ENCODE measurements at places on chromosomes 5 and 9. TPM values are rescaled to one million over a fixed set of nuclear protein-coding genes. Genes with fewer than 3 reads are reported as not detected.

DNA sequence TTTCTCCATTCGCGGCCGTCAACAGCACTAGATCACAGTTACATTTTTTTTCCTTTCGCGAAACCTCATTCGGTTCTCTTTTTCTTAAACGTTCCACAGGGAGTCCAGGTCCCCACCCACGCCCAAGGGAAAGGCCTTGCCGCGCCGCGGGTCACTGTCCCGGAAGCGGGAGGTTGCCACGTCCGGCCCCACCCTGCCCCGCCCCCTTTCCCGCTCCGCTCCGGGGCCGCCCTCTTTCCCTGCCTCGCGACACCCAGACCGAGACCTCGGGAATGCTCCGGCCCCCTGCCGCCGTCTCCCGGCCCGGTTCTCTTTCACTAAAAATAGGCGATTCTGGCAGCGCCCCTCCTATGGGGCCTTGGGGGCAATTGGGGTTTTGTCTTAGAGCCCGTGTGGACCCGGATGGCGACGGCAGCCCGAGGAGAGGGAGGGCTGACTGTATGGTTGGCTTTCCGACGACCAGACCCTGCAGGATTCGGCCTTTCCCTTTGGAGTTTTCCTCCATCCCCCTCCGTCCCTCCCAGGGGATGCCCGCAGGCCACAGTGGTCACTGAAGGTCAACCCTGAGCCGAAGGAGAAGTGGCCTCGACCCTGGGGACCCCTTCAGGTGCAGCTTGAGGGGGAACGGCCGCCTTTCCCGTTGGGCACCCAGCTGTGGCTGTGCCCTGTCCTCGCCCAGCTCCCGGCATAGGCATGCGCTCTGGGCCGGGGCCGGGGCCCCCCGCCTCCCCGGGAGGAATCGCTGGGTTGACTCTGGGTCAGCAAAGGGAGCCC lies 2.8 kb upstream of the RACK1 start:
- DNase-seq: peak; percentile 93
- peak overlapping the region; percentile 56 for H3K4me3 ChIP-seq
- H3K36me3 ChIP-seq: peaks cover 10% of the 10 kb centered on the region

GRCh38 chr5:86127696-86128095 lies 490.0 kb upstream of the COX7C start:
- no peak overlapping the region for H3K27ac ChIP-seq
- no peak overlapping the region for H3K4me3 ChIP-seq
- H3K4me1 ChIP-seq: no peaks in the 10 kb centered on the region
- H3K36me3 ChIP-seq: no peaks in the 10 kb centered on the region
- no peak for DNase-seq

DNA sequence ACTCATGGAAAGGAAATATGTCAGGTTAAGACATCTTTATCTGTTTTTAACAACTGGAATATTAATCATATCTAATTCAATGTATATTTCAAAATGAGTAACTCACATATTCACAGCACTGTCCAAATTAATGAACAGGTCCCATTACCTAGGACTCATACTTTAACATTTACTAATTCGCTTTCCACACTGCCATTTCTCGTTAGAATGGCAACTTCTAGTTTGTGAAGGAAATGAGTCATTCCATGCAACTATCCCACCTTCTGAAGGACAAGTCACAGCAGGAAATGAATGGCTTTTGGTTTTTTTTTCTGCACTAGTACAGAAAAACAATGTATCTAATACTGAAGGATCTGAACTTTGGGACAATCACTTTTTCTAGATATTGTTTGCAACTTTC lies 24.6 kb upstream of the IFNK start:
- H3K27me3 ChIP-seq: no peaks in the 10 kb centered on the region
- no peak overlapping the region for H3K27ac ChIP-seq
- no peak for DNase-seq
- H3K4me1 ChIP-seq: peaks cover 12% of the 10 kb centered on the region
- H3K36me3 ChIP-seq: no peaks in the 10 kb centered on the region

GRCh38 chr5:66307647-66308241 lies 163.6 kb downstream of the SREK1 start:
- H3K4me3 ChIP-seq: no peak overlapping the region
- no peaks in the 10 kb centered on the region for H3K4me1 ChIP-seq
- H3K27me3 ChIP-seq: no peaks in the 10 kb centered on the region
- H3K27ac ChIP-seq: no peak overlapping the region
- H3K36me3 ChIP-seq: no peaks in the 10 kb centered on the region

GRCh38 chr5:88736494-88736893 lies 146.5 kb downstream of the MEF2C start:
- H3K27ac ChIP-seq: no peak overlapping the region
- no peak for DNase-seq
- H3K4me3 ChIP-seq: no peak overlapping the region
- peaks cover 1% of the 10 kb centered on the region for H3K36me3 ChIP-seq
- no peaks in the 10 kb centered on the region for H3K27me3 ChIP-seq
- peaks cover 42% of the 10 kb centered on the region for H3K4me1 ChIP-seq

- no peak for DNase-seq
- H3K27ac ChIP-seq: no peak overlapping the region
- H3K27me3 ChIP-seq: no peaks in the 10 kb centered on the region
- H3K4me1 ChIP-seq: peaks cover 10% of the 10 kb centered on the region
Measured at GRCh38 chr9:99826579-99826978, 4.9 kb downstream of the NR4A3 start.

DNA sequence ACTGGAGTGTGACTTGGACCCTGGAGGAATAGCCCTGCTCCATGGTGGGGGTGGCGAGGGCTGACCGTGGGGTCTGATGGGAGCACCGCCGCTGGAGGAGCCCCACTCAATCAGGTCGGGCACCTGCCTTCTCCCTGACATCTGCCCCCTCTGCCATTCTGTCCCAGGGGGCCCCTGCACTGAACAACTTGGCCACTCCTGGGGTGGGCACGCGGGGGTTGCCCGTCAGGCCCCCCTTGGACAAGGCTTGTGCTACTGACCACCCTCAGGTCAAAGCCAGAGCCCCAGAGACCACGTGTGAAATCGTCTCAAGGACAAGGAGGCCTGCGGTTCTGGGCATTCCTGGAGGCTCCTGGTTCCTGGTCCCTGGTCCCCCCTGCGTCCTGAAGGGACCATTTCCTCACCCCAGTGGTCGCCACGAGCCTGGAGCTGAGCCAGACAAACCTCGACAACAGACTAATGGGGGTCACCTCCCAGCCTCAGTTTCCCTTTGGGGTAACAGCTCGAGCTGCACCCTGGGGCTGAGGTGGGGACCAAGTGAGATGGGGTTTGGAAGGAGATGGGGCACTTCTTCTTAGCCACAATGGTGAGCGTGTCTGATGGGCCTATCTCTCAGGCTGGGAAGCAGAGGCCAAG lies 73.4 kb upstream of the RNU6ATAC start:
- no peaks in the 10 kb centered on the region for H3K27me3 ChIP-seq
- H3K36me3 ChIP-seq: no peaks in the 10 kb centered on the region
- no peak overlapping the region for H3K4me3 ChIP-seq
- H3K27ac ChIP-seq: no peak overlapping the region
- no peak for DNase-seq
- no peaks in the 10 kb centered on the region for H3K4me1 ChIP-seq

- DNase-seq: no peak
- H3K27ac ChIP-seq: no peak overlapping the region
Measured at GRCh38 chr5:138354387-138354786, 1.9 kb downstream of the KDM3B start.

- H3K4me1 ChIP-seq: peaks cover 33% of the 10 kb centered on the region
- peaks cover 36% of the 10 kb centered on the region for H3K36me3 ChIP-seq
- DNase-seq: peak; percentile 31
- H3K27ac ChIP-seq: peak overlapping the region; percentile 98
- H3K4me3 ChIP-seq: no peak overlapping the region
Measured at GRCh38 chr5:141514330-141515133, 25.7 kb downstream of the PCDHGC5 start.

GRCh38 chr9:106857811-106858470 lies 5.0 kb upstream of the ZNF462 start:
- H3K27me3 ChIP-seq: no peaks in the 10 kb centered on the region
- no peak overlapping the region for H3K27ac ChIP-seq
- peaks cover 6% of the 10 kb centered on the region for H3K4me1 ChIP-seq
- H3K4me3 ChIP-seq: no peak overlapping the region
- H3K36me3 ChIP-seq: no peaks in the 10 kb centered on the region

GRCh38 chr9:17625644-17626388 lies 47.0 kb downstream of the SH3GL2 start:
- no peak overlapping the region for H3K27ac ChIP-seq
- DNase-seq: no peak
- no peaks in the 10 kb centered on the region for H3K4me1 ChIP-seq
- no peaks in the 10 kb centered on the region for H3K36me3 ChIP-seq
- H3K4me3 ChIP-seq: no peak overlapping the region

- H3K4me3 ChIP-seq: no peak overlapping the region
- no peaks in the 10 kb centered on the region for H3K36me3 ChIP-seq
- H3K4me1 ChIP-seq: no peaks in the 10 kb centered on the region
- DNase-seq: no peak
- H3K27me3 ChIP-seq: no peaks in the 10 kb centered on the region
- no peak overlapping the region for H3K27ac ChIP-seq
Measured at GRCh38 chr5:167587772-167588437, 703.5 kb upstream of the WWC1 start.

DNA sequence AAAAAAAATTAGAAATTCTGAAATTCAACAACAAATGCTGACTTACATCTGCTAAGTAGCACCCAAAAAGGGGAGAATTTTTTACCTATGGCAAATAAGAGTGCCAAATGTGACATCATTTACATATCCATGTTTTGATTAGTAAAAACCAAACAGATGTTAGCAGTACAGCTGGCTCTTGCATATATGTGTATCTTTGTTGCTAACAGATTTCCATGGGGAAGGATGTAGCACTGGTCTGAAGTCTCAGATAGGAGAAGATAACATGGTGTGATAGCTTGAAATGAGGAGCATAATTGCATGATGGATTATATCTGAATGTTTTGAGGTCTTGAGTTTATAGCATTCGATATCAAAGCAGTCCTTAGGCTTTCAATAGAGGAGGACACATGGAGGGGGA lies 17.5 kb downstream of the PIK3R1 start:
- no peaks in the 10 kb centered on the region for H3K27me3 ChIP-seq
- H3K4me1 ChIP-seq: peaks cover 62% of the 10 kb centered on the region
- DNase-seq: no peak
- no peak overlapping the region for H3K4me3 ChIP-seq
- peaks cover 4% of the 10 kb centered on the region for H3K36me3 ChIP-seq
- H3K27ac ChIP-seq: no peak overlapping the region

DNA sequence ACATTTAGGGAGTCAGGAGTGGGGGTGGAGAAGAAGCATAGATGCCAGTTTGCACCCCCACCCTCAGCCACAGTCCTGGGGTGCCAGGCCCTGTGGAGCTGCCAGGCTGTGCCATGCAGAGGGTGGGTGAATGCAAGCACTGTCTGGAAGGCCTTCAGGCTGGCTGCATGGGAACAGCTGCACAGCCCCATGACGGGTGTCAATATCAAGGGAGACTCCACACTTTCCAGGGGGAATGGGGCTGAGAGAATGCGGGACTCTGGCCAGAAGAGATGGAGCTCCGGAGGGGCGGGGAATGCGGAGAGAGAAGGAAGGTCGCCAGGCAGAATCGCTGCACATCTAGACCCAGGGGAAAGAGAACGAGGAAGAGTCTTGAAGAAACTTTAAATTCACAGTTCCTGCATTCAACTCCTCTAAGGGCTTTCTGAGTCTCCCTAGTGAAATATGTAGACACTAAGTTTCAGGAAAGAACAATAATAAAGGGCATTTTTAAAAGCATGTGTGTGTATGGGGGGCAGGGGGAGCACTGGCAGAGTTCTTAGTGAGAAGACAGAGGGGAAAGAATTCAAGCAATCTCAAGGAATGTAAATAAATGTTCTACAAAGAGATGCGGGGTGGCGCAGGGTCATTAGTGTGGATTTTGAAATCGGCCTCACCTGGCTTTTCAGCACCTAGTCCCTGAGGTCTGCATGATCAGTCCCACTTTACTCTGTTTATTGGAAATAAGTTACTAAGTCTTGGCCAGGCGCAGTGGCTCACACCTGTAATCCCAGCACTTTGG lies 59.1 kb downstream of the BOD1 start:
- H3K36me3 ChIP-seq: no peaks in the 10 kb centered on the region
- H3K27ac ChIP-seq: no peak overlapping the region
- H3K4me1 ChIP-seq: no peaks in the 10 kb centered on the region
- no peak overlapping the region for H3K4me3 ChIP-seq
- no peaks in the 10 kb centered on the region for H3K27me3 ChIP-seq

GRCh38 chr9:84486663-84487062 lies 146.1 kb upstream of the SLC28A3 start:
- no peak overlapping the region for H3K4me3 ChIP-seq
- H3K27me3 ChIP-seq: no peaks in the 10 kb centered on the region
- no peaks in the 10 kb centered on the region for H3K36me3 ChIP-seq
- H3K4me1 ChIP-seq: no peaks in the 10 kb centered on the region
- H3K27ac ChIP-seq: no peak overlapping the region

- no peaks in the 10 kb centered on the region for H3K4me1 ChIP-seq
- no peak for DNase-seq
- H3K4me3 ChIP-seq: no peak overlapping the region
- no peak overlapping the region for H3K27ac ChIP-seq
- H3K36me3 ChIP-seq: no peaks in the 10 kb centered on the region
Measured at GRCh38 chr5:132549576-132549975, 6.3 kb upstream of the IL5 start.

DNA sequence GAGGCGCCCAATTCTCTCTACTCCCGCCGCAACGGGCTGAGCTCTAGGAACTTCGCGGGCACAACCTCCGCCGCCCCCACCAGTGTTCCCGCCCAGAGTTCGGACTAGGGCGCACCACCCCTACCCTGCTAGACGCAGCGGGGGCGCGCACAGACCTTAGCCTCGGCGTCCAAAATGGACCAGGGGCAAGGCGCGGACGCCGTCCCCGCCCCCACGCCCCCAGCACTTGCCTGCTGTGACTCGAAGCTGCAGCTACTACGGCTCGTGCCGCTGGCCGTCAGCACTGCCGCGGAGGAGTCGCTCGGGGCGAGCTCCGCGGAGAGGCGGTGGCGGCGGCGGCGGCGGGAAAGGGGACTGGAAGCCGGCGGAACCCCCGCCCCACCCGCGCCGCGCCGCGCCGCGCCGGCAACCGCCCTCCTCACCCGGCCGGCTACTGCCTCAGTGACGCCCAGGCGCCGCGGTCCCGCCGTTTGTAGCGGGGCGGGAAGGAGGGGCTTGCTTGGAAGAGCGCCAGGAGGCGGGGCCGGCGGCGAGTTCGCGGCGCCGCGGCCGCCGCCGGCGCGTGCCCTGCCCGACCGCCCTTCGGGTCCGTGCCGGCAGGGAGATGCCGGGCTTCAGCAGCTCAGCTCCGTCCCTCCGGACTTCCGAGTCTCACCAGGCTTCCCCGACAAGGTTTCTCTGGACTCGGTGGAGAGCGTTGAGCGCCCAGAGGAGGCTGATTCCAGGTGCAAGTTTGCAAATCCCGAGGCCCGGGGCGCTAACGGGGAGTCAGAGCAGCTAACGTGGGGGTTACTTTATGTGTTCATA lies 4.5 kb downstream of the ELAVL2 start:
- peaks cover 31% of the 10 kb centered on the region for H3K4me1 ChIP-seq
- no peak overlapping the region for H3K4me3 ChIP-seq
- no peaks in the 10 kb centered on the region for H3K36me3 ChIP-seq
- DNase-seq: peak; percentile 30

SLC6A7 gene
- not detected for total RNA-seq

C5orf58 gene
- not detected for total RNA-seq

ORM2 gene
- 0.60 TPM for total RNA-seq

GALNT12 gene
- total RNA-seq: 7.5 TPM
